Calu3 (cell line): ENCODE measurements at places on chromosomes 7 and 10.

DNA sequence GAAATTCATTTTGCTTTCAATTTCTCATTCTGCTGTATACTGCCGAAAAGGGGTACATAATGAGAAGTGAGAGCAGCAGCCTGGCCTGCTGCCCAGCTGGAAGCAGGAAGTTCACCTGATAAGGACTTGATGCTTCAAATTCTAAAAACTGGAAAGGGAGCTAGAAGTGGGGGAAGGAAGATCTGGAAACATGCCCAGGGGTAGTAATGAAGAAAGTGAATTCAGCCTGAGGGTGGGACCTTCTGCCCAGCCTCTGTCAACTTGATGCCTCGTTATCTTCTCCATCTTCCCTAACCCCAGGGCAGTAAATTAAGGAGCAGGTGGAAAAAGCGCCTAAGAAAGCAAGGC lies 69.4 kb downstream of the ARMH3 start:
- no peaks in the 10 kb centered on the region for H3K36me3 ChIP-seq
- H3K4me3 ChIP-seq = no peak overlapping the region
- no peaks in the 10 kb centered on the region for H3K27me3 ChIP-seq
- H3K27ac ChIP-seq = no peak overlapping the region
- H3K4me1 ChIP-seq = peaks cover 16% of the 10 kb centered on the region

GRCh38 chr10:132868995-132869394 lies 73.4 kb downstream of the CFAP46 start:
- peaks cover 79% of the 10 kb centered on the region for H3K27me3 ChIP-seq
- DNase-seq = no peak
- no peaks in the 10 kb centered on the region for H3K4me1 ChIP-seq
- no peaks in the 10 kb centered on the region for H3K36me3 ChIP-seq

GRCh38 chr10:14372606-14373005 lies 41.9 kb upstream of the FRMD4A start:
- DNase-seq = no peak
- H3K27ac ChIP-seq = no peak overlapping the region
- no peak overlapping the region for H3K4me3 ChIP-seq
- peaks cover 26% of the 10 kb centered on the region for H3K27me3 ChIP-seq

GRCh38 chr10:604716-605631 lies 84.5 kb downstream of the DIP2C start:
- no peaks in the 10 kb centered on the region for H3K27me3 ChIP-seq
- DNase-seq = no peak
- H3K4me1 ChIP-seq = peaks cover 7% of the 10 kb centered on the region
- H3K27ac ChIP-seq = no peak overlapping the region

GRCh38 chr10:97999066-97999922 lies 31.1 kb downstream of the CRTAC1 start:
- no peaks in the 10 kb centered on the region for H3K36me3 ChIP-seq
- no peak overlapping the region for H3K27ac ChIP-seq
- H3K4me1 ChIP-seq = no peaks in the 10 kb centered on the region
- DNase-seq = no peak
- peaks cover 24% of the 10 kb centered on the region for H3K27me3 ChIP-seq

DNA sequence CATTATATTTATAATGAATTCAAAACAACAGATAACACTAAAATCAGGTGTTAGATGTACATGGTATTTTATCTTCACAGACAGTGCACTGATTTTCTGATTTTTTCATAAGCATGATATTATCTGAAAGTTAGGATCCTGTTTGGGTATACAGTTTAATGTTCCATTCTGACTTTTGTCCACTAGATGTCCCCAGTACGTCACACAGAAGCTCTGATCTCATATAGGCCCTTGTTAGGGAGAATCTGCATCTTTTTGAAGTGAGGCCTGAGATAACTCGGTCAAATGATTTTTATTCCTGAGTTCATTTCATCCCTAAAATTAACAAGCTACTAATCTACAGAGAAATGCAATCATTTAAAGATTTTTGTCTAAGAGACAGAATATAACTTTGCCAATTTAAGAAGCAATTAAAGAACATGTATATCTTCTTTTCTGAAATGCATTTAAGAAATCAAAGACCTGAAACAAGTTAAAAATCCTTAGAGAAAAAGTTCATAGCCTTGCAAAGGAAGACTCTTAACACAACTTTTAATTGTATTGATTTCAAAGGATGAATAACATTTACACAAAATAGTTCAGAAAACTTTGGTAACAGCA lies 72.0 kb upstream of the TES start:
- no peaks in the 10 kb centered on the region for H3K27me3 ChIP-seq
- DNase-seq = peak; percentile 32
- no peak overlapping the region for H3K27ac ChIP-seq
- no peaks in the 10 kb centered on the region for H3K4me1 ChIP-seq
- H3K4me3 ChIP-seq = no peak overlapping the region
